Progenitor cell of endocrine pancreas (in vitro differentiated cells): ENCODE measurements at places on chromosomes 12 and 14. TPM values are rescaled to one million over a fixed set of nuclear protein-coding genes. Genes with fewer than 3 reads are reported as not detected.

GRCh38 chr12:132665794-132666193, 21.3 kb downstream of the POLE start:
- H3K27me3 ChIP-seq = no peaks in the 10 kb centered on the region
- H3K4me3 ChIP-seq = no peak overlapping the region
- no peak for DNase-seq
- H3K36me3 ChIP-seq = peaks cover 30% of the 10 kb centered on the region

Gene MUCL1
- not detected in 2 replicates for total RNA-seq

Gene GLIPR1L1
- not detected in 2 replicates for total RNA-seq

DNA sequence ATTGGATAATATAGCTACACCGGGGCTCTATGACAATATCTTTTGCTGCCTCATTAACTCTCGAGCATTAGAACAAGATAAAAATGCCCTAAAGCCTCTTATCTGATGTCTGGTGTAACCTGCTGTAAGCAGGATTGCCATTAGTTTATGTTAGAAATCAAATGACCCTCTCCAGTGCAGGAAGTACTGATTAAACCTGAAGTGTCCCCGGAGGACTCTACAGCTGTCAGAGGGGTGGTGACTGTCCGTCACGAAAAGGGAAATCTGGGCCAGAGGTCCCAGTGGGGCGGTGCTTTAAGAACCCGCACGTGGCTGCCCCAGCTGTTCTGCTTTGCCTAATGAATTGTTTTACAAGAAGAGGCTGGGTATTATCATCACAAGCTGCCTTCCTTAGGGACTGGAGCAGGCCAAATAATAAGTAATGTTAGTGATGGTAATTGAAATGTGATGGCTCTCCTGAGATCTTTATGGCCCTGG, 55.7 kb downstream of the LIN52 start:
- peaks cover 3% of the 10 kb centered on the region for H3K36me3 ChIP-seq
- no peak overlapping the region for H3K27ac ChIP-seq
- no peak overlapping the region for H3K4me3 ChIP-seq
- H3K27me3 ChIP-seq = no peaks in the 10 kb centered on the region
- no peak for DNase-seq

DNA sequence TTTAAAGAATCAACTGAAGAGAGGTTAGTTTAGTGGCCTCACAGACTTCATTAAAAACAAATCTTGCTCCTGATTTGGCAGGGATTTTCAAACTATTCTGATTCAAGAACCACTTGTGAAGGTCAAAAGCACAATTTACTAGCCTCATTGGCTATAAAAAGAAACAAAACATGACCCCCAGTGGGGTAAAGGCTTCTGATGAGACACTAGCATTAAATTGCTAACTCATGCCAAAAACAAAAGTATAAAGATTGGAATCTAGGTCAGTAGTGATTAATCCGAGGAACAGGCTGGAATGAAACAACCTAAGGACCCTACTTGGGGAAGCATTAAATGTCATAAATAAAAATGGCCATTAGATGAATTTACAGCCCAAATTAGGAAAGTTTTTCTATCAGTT, 312.3 kb downstream of the PAWR start:
- no peaks in the 10 kb centered on the region for H3K4me1 ChIP-seq
- H3K4me3 ChIP-seq = no peak overlapping the region
- no peak overlapping the region for H3K27ac ChIP-seq

GRCh38 chr14:65565948-65566347, 153.4 kb downstream of the FUT8 start:
- H3K36me3 ChIP-seq = peaks cover 2% of the 10 kb centered on the region
- no peaks in the 10 kb centered on the region for H3K27me3 ChIP-seq
- no peak overlapping the region for H3K27ac ChIP-seq
- DNase-seq = no peak

DNA sequence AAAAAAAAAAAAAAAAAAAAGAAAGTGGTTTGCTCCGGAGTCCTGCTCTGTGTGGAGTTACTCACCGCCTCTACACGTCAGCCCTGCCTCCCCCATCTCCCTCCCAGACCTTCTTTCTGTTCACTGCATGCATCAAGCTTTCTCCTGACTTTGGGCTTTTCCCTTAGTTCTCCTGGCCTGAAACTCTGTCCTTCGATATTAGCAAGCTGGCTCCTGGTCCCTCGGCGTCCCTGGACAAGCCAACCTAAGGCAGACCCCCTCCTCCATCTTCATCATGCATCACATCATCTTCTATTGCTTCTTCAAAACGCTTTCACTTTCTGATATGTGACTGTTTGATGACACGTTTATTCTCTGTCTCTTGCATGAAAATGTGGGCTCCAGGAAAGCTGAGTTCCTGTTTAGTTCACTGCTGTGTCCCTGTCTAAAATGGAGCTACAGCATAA, 40.6 kb downstream of the SLC15A4 start:
- H3K4me3 ChIP-seq = no peak overlapping the region
- no peak overlapping the region for H3K27ac ChIP-seq
- no peak for DNase-seq
- H3K36me3 ChIP-seq = no peaks in the 10 kb centered on the region
- H3K27me3 ChIP-seq = peaks cover 13% of the 10 kb centered on the region

DNA sequence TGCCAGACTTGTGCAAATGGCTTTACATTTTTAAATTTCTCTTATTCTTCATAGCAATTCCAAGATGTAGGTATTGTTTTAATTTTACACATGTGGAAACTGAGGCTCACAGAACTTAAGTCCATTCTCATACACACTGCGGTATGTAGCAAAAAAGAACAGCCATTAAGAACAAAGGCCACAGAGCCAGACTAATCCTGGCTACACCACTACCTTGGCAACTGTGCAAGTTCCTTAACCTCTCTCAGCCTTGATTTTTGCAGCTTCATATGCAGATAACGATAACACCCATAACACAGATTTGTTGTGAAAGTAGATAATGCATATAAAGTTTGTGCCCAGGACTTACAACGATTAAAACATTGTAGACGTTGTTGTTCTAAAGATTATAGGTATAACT, 81.1 kb downstream of the ABCC9 start:
- no peaks in the 10 kb centered on the region for H3K36me3 ChIP-seq
- H3K4me1 ChIP-seq = peaks cover 2% of the 10 kb centered on the region
- H3K27me3 ChIP-seq = no peaks in the 10 kb centered on the region
- H3K27ac ChIP-seq = no peak overlapping the region
- no peak for DNase-seq
- no peak overlapping the region for H3K4me3 ChIP-seq

- no peak overlapping the region for H3K27ac ChIP-seq
- no peak for DNase-seq
- H3K36me3 ChIP-seq = no peaks in the 10 kb centered on the region
- peaks cover 1% of the 10 kb centered on the region for H3K4me1 ChIP-seq
Observed at GRCh38 chr14:69504775-69505174, 20.2 kb downstream of the PLEKHD1 start.

Gene CCDC63
- not detected in 2 replicates for total RNA-seq

DNA sequence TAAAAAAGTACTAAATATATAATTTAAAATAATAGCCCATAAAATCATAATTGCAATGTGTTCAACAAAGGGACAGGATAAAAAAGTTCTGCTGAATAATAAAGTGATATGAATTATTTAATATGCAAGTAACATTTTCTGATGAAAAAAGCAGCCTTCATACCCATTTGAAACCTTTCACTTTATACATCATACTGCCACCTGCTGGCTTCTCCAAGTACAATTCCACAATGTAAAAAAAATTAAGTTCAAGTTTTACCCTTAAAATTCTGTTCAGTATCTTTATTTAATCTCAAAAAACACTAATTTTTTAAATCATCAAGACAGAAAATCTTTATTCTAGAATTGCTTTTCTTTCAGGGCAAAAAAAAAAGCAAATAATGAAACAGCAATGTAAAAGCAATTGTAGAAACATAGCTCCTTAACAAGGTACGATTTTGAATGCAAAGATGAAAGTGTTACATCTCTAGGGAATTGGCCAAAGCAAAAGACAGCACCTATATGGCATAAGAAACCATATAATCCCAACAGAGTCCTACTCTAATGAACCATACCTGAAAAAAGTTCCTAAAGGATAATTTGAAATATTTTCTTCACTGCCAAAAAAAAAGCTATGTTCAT, 15.0 kb downstream of the MDM1 start:
- H3K36me3 ChIP-seq = no peaks in the 10 kb centered on the region
- DNase-seq = no peak
- no peaks in the 10 kb centered on the region for H3K27me3 ChIP-seq
- no peaks in the 10 kb centered on the region for H3K4me1 ChIP-seq
- H3K4me3 ChIP-seq = no peak overlapping the region

DNA sequence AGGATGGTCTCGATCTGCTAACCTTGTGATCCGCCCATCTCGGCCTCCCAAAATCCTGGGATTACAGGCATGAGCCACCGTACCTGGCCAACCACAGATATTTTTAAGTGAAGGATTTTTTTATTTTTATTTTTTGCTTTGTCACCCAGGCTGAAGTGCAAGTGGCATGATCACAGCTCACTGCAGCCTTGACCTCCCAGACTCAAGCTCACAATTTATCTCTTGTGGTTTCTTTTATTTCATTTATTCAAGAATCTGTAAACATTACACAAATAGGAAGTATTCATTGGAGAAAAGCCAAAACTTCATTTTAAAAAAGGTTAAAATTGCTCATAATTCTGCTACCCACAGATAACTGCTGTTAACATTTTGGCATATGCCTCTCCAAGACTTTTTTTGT, 13.3 kb downstream of the MOAP1 start:
- H3K27me3 ChIP-seq = no peaks in the 10 kb centered on the region
- H3K4me3 ChIP-seq = no peak overlapping the region
- no peak for DNase-seq
- no peaks in the 10 kb centered on the region for H3K36me3 ChIP-seq
- peaks cover 5% of the 10 kb centered on the region for H3K4me1 ChIP-seq

- no peaks in the 10 kb centered on the region for H3K4me1 ChIP-seq
- no peaks in the 10 kb centered on the region for H3K27me3 ChIP-seq
- no peak overlapping the region for H3K4me3 ChIP-seq
- no peak for DNase-seq
- no peaks in the 10 kb centered on the region for H3K36me3 ChIP-seq
Observed at GRCh38 chr14:32762886-32763285, 175.8 kb upstream of the NPAS3 start.

DNA sequence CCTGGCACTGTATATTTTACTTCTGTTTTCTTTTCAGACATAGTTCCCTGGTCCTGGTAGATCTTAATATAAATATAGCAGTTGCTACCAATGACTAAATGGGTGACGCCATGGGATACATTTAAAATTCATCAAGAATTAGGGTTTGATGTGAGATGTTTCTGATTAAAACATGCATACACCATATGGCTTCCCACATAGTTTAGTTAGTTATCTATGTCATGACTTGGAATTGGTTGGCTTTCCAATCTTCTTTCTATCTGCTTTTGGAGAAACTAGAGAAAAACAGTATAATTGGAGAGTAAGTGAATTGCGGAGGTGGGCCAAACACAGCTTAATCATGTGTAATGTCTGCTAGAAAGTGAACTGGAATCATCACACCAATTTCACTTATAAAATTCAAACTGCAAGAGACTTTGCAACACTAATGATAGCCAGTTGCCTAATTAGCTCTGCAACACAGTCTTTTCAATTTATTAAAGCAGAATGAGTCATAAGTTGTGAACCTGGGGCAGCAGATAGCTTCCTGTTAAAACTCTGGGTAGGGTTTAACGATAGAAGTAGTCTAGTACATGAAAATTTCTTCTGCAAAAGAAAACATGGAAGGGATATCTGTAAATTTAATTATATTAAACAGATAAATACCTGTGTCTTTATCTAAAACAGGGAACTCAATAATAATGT, 295.2 kb downstream of the SLC16A7 start:
- no peak overlapping the region for H3K27ac ChIP-seq
- no peak overlapping the region for H3K4me3 ChIP-seq
- no peak for DNase-seq
- H3K27me3 ChIP-seq = no peaks in the 10 kb centered on the region

DNA sequence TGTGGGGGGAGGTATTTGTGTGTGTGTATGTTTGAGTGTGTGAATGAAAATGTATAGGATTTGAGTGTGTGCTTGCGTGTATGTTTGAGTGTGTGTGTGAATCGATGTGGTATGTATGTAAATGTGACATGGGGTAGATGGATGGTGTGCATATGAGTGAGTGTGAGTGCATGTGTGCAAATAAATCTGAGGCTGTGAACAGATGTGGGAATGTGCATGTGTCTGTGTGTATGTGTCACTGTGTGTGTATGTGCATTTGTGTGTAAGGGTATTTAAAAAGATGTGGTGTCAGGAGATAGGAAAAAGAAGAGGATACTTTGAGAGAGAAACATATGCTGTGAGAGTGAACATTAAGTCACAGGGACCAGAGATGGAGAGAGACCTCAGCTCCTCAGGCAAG, 539.6 kb downstream of the MED13L start:
- no peak overlapping the region for H3K27ac ChIP-seq
- H3K4me1 ChIP-seq = no peaks in the 10 kb centered on the region
- no peak for DNase-seq
- peaks cover 3% of the 10 kb centered on the region for H3K27me3 ChIP-seq
- no peak overlapping the region for H3K4me3 ChIP-seq

- no peak overlapping the region for H3K4me3 ChIP-seq
- peaks cover 22% of the 10 kb centered on the region for H3K27me3 ChIP-seq
- H3K4me1 ChIP-seq = peaks cover 26% of the 10 kb centered on the region
- no peaks in the 10 kb centered on the region for H3K36me3 ChIP-seq
Observed at GRCh38 chr12:2324387-2324786, 271.6 kb downstream of the CACNA1C start.

Gene KRT76
- total RNA-seq = not detected in 2 replicates

DNA sequence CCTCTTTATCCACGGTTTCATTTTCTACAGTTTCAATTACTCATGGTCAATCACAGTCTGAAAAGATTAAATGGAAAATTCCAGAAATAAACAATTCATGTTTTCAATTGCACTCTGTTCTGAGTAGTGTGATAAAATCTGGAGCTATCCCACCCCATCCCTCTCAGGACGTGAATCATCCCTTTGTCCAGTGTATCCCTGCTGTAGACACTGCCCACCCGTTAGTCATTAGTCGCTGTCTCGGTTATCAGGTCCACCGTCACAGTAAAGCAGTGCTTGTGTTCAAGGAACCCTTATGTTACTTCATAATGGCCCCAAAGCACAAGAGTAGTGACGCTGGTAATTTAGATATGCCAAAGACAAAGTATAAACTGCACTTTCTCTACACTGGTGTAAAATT, 141.0 kb upstream of the LMNTD1 start:
- H3K4me3 ChIP-seq = no peak overlapping the region
- H3K36me3 ChIP-seq = no peaks in the 10 kb centered on the region
- DNase-seq = no peak
- H3K4me1 ChIP-seq = peaks cover 4% of the 10 kb centered on the region
- H3K27me3 ChIP-seq = peaks cover 11% of the 10 kb centered on the region

GRCh38 chr14:102238131-102238530, 66.8 kb downstream of the MOK start:
- DNase-seq = no peak
- H3K27me3 ChIP-seq = no peaks in the 10 kb centered on the region
- no peaks in the 10 kb centered on the region for H3K4me1 ChIP-seq
- H3K4me3 ChIP-seq = no peak overlapping the region
- no peak overlapping the region for H3K27ac ChIP-seq

GRCh38 chr12:24360461-24360860, 411.0 kb upstream of the SOX5 start:
- no peak overlapping the region for H3K4me3 ChIP-seq
- H3K36me3 ChIP-seq = no peaks in the 10 kb centered on the region
- peaks cover 39% of the 10 kb centered on the region for H3K4me1 ChIP-seq
